ENCODE measurements at places on chromosomes 3 and 15. TPM values are rescaled to one million over a fixed set of nuclear protein-coding genes. Genes with fewer than 3 reads are reported as not detected.
A peak's percentile ranks its signal among the peaks of the same experiment; 100 is the strongest.

DNA sequence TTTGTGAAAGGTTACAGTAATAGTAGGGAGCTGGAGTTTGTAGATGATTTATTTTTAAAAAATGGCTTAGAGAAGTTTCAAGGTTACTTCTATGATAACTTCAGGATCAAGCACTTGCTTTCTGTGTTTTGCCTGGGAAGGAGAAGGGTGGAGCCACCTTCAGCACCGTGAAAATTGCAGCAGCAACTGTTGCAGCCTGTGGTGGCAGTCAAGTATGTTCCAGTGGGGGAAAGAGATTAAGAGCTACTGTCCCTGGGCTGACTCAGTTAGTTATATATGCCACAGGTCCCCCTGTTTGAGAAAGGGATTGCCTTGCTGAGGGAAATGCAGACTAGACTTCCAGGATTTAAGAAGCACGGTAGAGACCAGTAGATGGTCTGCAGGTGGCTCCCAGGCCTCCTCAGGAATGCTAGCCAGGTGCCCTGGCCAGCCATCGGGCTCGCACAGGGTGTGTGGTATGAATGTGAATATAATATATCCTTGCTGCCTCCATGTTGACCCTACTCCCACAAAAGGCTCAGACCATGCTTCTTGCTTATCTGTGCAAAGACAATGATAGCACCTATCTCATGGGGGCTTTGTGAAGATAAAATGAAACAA lies 389.5 kb downstream of the CACNA2D3 start:
- no peak for DNase-seq
- H3K4me3 ChIP-seq = no peak overlapping the region
- H3K27ac ChIP-seq = no peak overlapping the region
- no peaks in the 10 kb centered on the region for H3K27me3 ChIP-seq
- H3K36me3 ChIP-seq = no peaks in the 10 kb centered on the region
- H3K4me1 ChIP-seq = no peaks in the 10 kb centered on the region

DNA sequence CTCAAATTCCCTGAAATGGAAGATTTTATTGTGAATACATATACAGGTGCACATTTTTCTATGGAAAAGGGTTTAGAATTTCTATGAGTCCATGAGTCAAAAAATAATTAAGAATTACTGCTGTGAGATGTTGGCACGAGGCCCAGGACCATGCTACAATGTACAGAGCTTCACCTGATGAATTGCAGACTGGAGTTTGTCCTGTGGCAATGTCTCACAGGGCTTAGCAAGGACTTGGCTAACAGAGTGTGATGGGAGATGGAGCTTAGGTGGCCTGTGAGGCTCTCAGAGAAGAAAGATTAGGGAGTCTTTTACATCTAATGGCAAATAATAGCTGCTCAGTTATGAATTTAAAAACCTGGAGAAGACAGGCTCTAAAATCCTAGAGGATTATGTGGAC lies 219.5 kb upstream of the CBLB start:
- H3K4me3 ChIP-seq = no peak overlapping the region
- H3K36me3 ChIP-seq = no peaks in the 10 kb centered on the region
- no peaks in the 10 kb centered on the region for H3K4me1 ChIP-seq

GRCh38 chr15:101168898-101169494 lies 82.9 kb downstream of the CHSY1 start:
- no peak overlapping the region for H3K4me3 ChIP-seq
- H3K27ac ChIP-seq = peak overlapping the region; percentile 96
- no peaks in the 10 kb centered on the region for H3K36me3 ChIP-seq
- H3K27me3 ChIP-seq = no peaks in the 10 kb centered on the region
- DNase-seq = no peak

- no peaks in the 10 kb centered on the region for H3K27me3 ChIP-seq
- H3K4me1 ChIP-seq = no peaks in the 10 kb centered on the region
- H3K36me3 ChIP-seq = no peaks in the 10 kb centered on the region
- no peak overlapping the region for H3K4me3 ChIP-seq
- H3K27ac ChIP-seq = no peak overlapping the region
- no peak for DNase-seq
Observed at GRCh38 chr15:81433462-81433861, 59.4 kb upstream of the TMC3 start.

- H3K27me3 ChIP-seq = no peaks in the 10 kb centered on the region
- H3K27ac ChIP-seq = no peak overlapping the region
- DNase-seq = no peak
- H3K4me3 ChIP-seq = no peak overlapping the region
- H3K4me1 ChIP-seq = no peaks in the 10 kb centered on the region
- H3K36me3 ChIP-seq = no peaks in the 10 kb centered on the region
Observed at GRCh38 chr3:123568034-123568433, 16.8 kb downstream of the HACD2 start.

DNA sequence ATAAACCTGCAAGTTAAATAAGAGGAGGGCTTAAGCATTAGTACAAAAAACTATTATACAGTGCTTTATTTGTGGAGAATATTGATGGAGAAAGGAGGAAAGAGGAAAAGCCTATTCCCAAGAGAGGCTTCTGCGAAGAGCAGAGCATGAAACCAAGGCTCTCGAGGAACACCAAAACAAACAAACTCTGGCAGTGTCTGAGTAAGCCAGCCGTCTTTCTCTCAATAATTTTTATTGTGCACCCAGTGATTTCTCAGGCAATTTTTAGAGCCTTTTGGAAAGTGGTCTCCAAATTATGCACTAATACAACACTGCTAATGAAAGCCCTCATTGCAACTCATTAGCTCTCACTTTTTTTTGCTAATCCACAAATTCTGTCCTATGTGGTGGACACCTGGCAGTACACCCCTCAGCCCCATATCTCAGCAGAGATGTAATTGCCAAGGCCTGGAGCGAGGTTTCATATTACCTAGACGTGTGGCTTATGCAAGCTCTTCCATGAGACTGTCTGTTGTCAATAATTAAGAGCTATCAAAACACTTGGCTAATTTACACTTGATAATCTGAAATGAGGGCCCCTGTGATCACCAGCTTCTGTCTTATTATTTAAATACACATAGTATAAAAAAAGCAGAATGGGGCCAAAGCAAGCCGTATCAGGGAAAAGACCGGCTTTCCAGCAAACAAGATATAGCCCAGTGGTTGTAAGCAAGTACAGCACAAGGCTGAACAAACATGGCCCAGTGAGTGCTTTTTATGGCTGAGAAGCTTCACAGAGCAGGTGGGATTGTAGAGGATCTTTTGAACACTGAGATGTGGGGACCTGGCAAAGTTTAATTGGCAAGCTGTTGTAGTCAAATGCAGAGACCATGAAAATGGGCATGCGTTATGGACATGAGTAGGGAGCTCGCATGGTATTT lies 216.9 kb downstream of the ROBO2 start:
- DNase-seq = no peak
- H3K4me3 ChIP-seq = no peak overlapping the region
- H3K27ac ChIP-seq = no peak overlapping the region

Gene SLC51B
- not detected for total RNA-seq

Gene RASGRF1
- 0.15 TPM for total RNA-seq

Gene ATP13A4
- total RNA-seq = 0.64 TPM
